ENCODE measurements at places on chromosomes 5 and 9.

GRCh38 chr5:132095424-132095972, 21.9 kb downstream of the CSF2 start:
- DNase-seq: no peak

GRCh38 chr5:53613536-53613935, 53.1 kb downstream of the NDUFS4 start:
- DNase-seq: no peak

DNA sequence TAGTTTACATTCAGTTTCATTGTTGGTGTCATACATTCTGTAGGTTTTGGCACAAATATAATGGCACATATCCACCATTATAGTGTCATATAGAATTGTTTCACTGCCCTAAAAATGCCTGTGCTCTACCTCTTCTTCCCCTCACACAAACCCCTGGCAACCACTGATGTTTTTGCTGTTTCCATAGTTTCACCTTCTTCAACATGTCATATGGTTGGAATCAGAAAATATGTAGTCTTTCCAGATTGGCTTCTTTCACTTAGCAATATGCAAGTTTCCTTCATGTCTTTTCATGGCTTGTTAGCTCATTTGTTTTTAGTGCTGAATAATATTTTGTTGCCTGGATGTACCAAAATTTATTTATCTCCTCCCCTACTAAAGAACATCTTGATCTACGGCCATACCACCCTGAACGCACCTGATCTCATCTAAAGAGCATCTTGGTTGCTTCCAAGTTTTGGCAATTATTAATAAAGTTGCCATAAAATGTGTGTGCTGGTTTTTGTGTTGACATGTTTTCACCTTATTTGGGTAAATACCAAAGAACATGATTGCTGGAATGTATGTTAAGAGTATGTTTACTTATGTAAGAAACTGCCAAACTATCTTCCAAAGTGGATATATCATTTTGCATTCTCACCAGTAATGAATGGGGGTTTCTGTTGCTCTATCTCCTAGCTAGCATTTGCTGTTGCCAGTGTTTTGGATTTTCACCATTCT, 17.0 kb upstream of the CDK20 start:
- DNase-seq: no peak

DNA sequence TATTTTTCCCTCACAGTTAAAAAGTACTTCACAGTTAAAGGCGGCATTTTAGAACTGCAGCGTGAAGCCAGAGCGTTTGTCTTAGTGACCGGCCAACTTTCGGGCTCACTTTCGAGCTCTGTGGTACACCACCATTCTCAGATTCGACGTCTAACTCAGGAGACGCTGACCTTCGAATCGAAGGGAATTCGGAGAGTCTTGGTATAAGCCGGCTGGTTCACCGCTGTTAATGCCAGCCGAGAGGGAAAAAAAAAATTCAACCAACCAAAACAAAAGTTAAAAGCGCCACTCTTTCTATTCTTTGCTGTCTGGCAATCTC, 544 bp upstream of the SNX24 start:
- no peak for DNase-seq

DNA sequence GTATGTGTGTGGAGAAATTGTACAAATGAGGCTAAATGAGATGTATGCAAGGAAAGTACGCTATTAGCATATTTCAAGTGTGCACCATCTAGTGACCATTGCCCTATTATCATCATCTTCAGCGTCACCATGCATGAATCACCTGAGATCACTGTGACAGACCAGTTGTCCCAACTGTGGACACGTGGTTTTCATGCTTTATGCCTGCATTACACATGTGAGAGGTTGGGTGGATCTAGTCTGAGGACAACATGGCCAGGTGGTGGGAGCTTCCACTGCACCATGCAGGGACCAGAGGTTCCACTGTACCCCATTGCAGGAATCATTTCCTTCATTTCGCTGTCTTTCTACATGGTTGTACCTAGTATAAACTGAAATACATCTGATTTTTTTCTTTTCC, 329.8 kb downstream of the SLIT3 start:
- no peak for DNase-seq

GRCh38 chr5:155492191-155492590, 478.6 kb downstream of the KIF4B start:
- no peak for DNase-seq

- no peak for DNase-seq
Measured at GRCh38 chr5:74433255-74433895, 207.2 kb downstream of the ENC1 start.

DNA sequence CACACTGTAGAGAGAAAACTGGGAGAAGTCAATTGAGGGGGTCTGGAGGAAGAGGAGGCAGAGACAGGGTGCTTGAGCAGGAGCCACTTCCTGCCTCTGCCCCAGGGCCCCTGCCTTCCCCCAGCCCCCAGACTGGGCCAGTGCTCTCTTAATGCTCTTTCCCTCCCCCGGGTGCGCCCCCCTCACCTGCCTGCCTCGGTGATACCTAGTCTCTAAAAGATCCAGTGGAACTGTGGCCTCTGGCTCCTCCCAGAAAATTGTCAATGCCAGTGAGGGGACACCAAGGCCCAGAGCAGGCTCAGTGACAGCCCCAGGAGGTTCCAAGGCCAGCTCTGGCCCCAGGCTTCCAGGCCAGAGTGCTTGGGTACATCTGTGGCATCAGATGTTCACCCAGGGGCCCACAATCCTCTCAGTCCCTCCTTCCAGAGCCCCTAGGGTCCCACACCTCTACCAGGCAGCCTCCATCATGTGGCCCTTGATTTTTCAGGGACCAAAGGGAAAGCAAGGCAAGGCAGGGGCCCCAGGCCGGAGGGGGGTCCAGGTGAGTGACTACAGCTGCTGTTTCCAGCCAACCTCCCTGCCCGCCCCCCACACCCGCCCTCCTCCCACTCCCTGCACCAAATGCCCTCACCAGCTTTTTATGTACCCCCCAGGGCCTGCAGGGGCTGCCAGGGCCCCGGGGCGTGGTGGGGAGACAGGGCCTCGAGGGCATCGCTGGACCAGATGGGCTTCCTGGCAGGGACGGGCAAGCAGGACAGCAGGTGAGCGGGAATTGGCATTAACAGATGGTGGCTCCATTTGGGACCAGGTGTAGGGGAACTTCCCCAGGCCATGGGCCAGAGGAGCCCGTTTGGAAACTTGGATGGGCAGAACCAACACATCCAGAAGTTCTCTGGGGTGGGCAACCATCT, 33.1 kb upstream of the ORM1 start:
- no peak for DNase-seq

DNA sequence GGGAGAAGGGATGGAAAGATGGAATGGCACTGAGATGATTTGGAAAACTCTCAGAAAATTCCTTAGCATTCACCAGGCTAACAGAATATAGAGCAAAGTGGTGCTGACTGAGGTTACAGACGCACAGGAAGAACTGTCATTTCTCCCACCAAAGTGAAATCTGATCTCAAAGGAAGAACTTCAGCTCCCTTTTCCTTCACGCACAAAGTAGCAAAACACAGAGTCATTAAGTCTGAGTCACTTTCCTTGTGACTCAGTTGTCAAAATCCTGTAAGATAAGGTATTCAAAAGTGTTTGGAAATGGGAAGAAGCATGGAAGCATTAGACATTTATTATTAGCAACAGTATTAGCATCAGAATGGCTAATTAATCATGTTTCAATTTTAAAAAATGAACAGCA, 11.7 kb downstream of the MPDZ start:
- no peak for DNase-seq

DNA sequence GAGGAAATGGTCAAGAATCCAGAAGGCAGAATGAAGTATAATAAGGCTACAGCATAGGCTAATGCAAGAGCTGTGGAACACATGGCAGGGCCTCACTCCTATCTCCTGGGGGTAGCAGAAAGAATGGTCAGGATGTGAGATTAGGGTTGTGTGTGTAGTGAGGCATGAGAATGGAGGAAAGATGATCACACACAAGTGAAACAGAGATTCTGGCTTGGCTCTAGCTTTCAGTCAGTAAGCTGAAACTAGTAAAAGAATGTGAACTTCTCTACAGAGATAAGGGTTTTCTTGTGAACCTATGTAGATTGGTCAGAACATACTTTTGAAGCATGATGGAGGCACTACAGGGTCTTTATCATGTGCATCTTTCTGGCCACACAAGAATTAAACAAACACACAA, 298.8 kb downstream of the ASTN2 start:
- no peak for DNase-seq

DNA sequence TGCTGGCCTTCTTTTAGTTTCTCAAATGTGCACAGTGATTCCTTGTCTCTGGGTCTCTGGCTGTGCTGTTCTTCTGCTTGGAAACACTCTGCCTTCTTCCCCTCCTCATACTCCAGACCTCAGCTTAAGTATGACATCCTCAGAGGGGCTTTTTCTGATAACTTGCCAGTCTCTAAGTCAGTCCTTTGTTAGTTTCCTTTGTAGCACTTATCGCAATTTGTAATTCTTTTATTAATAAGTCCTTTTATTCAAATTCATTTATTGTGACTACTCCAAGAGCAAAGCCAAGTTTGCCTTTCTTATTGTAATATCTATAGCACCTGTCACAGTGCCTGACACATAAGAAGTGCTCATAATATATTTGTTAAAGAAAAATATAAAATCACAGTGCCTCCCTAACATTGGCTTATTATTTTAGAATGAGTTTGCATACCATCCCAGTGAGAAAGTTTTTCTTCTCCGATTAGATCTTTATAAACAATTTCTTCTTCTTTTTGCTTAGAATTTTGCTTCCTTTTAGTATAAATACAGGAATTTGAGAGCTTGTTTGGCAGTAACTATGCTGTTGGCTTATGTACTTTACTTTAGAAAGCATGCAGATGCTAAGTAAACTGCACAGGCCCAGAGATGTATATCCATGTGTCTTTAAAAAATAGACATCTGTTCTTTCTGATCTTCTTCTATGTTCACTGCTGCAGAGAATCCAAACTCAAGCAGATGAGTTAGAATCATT, 198.0 kb downstream of the GAS1 start:
- DNase-seq: no peak

DNA sequence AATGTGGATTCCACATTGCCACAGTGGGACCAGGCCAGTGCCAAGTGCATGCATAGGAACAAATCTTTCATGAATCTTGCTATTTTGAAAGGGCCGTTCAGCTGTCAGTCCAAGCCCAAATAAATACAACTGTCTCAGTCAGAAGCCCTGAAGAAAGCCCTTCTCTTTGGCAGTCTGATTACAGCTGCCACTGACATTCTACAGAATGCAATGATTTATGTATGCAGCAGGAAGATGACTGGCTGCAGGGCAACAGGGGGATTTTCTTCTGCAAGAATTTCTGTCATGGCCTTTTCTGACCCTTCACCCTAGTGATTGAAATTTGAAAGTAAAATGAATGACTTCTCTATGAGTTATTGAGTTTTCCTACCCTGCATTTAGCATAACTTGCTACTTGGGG, 86.7 kb upstream of the FER start:
- DNase-seq: no peak

DNA sequence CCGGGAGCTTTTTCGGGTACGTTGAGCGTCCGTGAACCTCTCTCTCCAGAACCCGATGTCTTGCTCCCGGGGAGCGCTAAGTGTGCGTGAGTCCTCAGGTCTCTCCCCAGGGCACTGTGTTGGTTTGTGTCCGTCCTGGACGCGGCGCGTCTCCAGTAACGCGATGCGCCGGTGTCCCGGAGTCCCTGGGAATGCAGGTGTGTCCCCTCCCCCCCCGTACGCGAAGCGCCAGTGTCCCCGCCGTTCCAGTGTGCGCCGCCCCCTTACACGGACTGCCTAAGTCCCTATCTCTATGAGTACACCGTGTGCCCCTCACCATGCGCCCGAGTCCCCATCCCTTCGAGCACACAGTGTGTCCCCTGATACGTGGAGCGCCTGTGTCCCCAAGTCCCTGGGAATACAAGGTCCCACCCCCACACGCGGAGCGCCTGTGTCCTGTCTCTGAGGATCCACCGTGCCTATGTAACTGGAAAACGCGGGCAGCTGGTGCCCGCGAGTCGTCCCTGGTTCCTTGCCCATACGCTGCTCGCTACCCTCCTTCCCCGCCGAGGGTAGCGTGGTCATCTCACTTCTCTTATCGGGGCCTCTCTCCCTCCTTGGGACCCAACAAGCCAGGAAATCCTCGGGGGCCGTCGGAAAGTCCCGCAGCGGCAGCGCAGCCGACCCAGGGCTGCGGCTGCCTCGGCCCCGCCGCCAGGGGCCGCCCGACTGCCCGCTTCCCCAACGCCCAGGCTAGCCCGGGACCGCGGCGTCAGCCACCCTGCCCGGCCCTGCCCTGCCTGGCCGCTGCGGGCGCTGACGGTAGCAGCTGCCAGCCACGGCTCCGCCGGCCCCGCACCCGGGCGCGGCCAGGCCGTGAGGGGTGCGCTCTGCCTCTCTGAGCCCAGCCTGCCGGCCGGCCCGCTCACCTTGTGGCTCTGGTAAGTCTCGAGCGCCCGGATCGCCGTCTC, 709 bp downstream of the ELL2 start:
- DNase-seq: no peak

- no peak for DNase-seq
Measured at GRCh38 chr9:131180454-131180853, 55.1 kb downstream of the NUP214 start.

- DNase-seq: no peak
Measured at GRCh38 chr5:150249744-150250143, 39.8 kb downstream of the CAMK2A start.

GRCh38 chr9:69175486-69175885, 1.4 kb downstream of the TJP2 start:
- DNase-seq: no peak

- peak; percentile 66 for DNase-seq
Measured at GRCh38 chr9:137168904-137169856, 671 bp downstream of the LRRC26 start.

- DNase-seq: no peak
Measured at GRCh38 chr5:90054612-90055011, 354.9 kb downstream of the CETN3 start.

All from NCI-H524 treated with DMSO at 0.1 percent for 48 hours (cell line).